ENCODE measurements at places on chromosomes 7 and 10.

DNA sequence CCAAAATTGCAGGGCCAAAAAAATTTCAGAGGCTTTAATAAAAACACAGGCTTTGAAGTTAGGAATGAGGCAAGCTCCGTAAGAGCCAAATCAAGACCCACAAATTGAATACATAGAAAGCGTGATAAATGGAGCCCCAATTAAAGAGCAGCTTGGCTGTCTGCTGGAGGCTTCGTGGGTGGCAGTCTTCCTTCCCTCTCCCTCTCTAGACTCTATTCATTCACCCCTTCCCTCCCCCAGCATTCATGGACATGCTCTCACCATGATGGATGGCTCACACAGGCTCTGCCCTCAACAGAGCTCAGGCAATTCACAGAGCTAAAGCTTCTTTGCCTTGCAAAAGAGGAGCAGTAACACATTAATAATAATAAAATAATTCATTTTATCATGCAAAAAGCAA lies 214.1 kb downstream of the HERPUD2 start:
- no peak for DNase-seq

DNA sequence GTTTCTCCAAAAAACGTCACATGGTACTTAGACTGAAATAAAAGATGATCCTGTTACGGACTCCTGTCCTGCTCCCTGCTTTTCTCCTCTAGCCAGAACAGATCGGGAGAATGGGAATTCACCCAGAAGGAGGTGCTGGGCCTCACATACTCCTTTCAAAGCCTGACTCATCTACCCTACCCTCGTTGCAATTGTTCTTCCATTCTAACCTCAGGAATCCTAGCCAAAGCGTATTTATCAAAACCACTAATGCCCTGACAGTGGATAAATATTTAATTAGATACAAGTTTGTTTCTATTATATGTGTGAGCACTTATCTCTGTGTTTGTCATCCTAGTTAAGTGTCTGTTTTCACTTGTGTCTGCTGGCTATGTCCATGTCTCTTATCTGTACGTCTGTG lies 21.7 kb downstream of the ZCWPW1 start:
- DNase-seq: no peak

GRCh38 chr7:51647931-51648351 lies 331.3 kb upstream of the COBL start:
- DNase-seq: no peak

- peak; percentile 88 for DNase-seq
Observed at GRCh38 chr7:134891262-134891695, 95.0 kb upstream of the AGBL3 start.

GRCh38 chr7:7210475-7211237 lies 28.3 kb downstream of the C1GALT1 start:
- DNase-seq: no peak

DNA sequence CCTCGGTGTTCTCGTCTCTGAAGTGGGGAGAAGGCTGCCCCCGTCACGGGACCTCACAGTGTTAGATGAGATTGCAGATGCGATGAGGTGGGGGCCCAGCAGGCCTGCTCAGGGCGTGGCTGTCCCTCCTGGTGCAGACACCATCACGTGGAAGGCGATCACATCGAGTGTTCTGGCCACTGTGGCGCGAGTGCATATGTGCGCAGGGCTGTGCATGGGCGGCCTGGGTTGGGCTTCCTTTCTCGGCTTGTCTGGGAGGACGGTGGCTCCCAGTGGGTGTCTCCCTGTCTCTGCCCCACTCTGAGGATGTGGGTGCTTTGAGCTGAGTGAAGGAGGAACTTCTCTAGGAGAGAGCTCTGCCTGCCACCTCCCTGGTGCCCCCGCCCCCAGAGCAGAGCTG lies 83.1 kb downstream of the LHPP start:
- DNase-seq: peak; percentile 78

DNA sequence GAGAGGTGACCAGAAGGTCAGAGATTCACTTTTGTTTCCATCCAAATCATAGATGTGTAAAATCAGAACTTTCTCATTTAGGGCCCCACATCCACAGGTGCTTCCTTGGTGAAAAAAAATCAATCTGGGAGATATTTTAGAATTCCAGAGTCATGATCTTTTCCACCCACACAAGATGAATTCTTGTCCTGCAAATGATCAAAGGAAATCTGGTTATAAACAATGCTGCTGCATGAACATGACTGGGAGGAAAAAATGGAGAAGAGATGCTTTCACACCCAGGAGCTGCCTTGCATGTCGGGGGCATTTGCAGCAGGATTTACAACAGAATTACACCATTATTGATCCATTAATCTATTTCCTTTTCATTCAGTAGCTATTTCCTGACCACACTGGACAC lies 106.5 kb upstream of the TMEM72 start:
- no peak for DNase-seq

DNA sequence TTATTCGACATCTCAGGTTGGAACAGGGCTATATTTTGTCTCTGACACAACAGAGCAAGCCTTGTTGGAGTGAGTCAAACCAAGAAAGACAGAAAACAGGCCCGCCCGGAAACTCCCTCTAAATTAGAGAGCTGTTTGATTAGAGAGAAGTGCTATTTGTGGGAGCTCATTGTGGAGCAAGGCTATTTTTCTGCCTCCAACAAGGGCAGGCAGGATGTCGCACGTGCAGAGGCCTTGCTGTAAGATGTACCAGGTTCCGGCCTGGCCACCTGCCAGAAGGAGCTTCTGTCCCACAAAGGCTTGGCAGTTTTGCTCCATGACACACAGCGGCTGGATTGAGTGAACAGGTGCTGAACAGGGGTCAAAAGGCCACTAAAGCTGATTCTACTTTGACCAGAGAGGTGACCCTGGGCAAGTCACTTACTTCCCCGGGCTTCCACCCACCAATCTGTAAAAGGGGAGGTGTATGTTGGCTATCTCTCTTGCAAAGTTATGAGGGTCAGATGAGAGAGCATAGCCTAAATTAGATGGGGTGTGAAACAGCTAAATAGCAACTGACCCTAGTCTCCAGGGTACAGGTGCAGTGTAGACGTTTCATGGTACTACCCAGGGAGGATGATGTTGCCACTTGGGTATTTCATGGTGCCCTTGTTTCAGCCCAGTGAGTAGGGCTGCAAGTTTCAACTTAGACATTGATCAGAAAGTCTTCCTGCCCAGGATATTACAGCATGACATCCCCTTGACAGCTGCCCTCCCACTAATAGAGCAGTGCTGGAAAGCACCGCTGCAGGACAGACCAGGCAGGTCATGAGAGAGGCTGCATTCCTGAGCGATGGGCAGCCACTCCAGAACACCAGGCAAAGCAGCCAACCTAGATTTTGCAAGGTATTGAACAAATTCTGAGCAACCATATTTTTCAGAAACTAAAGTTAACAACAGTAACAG lies 62.0 kb downstream of the VSTM4 start:
- peak; percentile 23 for DNase-seq

DNA sequence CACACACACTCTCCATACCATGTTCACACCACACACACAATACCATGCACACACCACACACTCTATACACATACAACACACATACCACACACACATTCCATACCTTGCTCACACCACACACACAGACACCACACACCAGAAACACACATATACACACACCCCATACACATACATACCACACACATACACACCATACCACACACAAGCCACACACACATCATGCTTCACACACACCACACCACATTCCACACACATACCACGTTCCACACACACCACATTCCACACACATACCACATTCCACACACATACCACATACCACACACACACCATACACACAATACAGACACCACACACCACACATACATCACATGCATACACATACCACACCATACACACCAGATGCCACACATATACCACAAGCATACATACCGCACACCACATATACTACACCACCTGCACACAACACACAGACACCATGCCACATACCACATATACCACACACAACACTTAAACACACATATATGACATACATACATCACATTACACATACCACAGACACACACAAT lies 282.7 kb downstream of the POU6F2 start:
- DNase-seq: no peak

DNA sequence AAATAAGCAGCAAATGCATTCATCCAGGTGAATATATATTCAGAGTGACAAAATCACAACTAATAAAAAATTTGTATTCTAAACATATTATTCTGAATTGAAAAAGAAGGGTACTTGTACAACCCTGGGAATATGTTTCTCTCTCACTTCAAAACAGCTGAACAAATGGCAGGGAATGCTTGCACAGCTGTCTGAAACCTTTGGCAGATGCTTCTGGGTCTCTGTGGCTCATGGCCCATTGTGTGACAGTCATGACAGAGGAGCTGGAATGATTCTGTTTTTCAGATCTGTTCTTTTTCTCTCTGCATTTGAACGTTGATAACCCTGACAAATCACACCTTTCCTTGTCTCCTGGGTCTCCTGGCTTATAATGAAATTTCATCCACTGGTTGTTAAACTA lies 275.7 kb upstream of the FZD1 start:
- no peak for DNase-seq

DNA sequence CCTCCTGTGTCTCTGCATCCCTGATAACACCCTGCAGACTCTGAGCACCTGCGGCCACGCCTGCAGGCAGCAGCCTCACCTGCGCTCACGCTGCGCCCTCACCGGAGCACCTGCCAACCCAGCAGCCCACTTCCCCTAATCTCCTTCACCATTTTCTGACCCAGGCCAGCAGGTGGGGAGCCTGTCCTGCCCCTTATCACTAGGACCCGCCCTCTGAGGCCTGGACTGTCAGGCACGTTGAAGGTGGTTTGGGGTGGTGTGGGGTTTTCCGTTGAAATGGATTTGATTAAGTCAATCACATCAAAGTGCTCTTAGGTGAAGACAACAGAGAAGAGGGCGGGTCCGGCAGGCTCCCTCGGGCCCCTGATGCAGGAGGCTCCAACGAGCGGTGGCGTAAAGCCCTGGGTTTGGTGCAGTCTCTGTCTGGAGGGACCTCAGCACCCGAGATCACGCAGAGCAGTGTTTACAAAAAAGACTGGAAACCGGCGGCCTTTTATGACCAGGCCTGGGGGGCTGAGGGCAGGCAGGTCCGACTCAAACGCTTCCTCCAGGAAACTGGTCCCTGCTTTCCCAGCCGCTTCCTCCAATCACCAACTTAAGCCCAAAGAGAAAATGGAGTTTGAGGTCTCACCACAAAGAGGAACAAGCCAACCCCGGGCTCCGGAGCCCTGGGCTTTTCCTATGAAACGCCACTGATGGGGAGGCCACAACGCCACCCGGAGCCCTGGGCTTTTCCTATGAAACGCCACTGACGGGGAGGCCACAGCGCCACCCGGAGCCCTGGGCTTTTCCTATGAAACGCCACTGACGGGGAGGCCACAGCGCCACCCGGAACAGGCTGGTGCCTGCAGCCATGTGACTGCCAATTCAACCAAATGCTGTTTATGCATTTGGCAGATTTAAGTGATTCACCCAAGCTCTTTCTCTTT lies 45.5 kb downstream of the DPYSL4 start:
- peak; percentile 44 for DNase-seq

DNA sequence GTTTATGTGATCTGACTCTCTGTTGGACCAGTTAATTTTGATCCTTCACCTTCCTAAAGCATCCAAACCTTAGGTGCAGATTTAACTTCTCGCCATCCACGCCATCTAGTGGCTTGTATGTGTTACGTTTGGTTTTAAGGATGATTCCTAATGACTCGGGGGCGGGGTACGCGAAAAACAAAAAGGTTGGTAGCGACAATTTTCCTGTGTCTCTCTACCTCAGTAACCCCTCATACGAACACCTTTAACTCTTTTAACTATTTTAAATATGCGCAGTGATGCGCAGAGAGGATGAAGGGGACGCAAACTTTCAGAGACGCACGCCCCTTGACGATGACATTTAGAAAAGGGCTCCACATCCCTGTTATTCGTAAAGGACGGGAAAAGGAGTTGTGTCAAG lies 714 bp upstream of the KCND2 start:
- no peak for DNase-seq

- DNase-seq: no peak
Observed at GRCh38 chr10:70354556-70354955, 27.9 kb downstream of the LRRC20 start.

DNA sequence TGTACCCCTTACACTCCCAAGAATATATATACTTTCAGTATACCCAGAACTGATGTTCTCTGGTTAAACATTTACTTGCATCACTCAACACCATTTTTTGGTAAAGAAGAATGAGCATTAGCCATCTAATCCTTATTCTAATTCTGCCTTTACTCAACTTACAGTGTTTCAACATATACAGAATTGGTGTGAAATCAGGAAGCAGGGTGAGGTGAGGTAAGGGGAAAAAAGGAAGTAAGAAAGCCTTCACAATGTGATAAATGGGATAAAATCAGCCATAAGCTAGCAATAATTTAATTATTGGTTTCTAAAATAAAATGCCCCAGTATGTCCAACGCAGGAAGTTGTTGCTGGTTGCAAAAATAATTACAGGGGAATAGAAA lies 605.4 kb downstream of the KCNMA1 start:
- no peak for DNase-seq

- DNase-seq: no peak
Observed at GRCh38 chr10:63491588-63492316, 26.0 kb upstream of the JMJD1C start.

DNA sequence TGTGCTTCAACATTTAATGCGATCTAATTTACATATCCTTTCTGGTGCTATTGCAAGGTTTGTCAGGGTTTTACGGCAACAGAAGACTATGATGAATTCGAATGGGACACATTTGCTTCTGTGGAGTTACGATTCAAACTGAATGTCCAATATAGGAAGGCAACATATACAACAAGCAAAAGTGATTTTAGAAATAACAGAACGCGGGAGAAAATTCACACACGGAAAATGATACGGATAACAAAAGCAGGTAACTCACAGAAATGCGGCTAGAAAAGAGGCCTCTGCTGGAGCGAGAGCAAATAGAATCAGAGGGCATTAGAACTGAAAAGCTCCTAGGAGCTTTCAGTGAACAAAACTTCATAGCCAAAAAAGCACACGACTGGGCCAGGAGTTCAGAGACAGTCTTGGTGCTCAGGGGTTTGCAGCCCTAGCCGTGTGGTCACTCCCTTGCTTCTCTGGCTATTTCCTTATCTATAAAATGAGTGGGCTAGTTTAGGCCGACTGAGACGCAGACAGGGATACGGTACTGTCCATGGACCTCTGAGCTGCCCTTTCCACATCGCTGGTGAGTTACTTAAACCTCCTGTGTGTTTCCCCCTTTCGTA lies 557 bp upstream of the TAX1BP1 start:
- DNase-seq: peak; percentile 28
